ENCODE measurements at places on chromosomes 2 and 18. TPM values are rescaled to one million over a fixed set of nuclear protein-coding genes. Genes with fewer than 3 reads are reported as not detected.

DNA sequence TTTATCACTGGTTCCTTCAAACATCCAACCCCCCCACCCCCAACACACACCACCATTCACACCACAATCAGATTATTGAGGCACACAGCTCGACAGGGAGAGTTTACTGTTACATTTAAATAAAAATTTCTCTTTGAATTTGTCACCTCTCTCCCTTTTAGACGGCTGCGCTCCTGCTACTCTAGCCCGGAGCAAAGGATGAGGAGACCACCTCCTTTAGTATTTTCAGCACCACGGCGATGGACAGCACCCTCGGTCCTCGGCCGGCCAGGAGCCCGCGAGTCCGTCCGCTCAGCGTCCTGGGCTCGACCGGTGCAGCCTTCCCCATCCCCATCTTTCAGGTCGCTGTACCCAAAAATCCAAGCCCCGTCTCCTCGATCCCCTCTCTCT is 892 bp downstream of the CELF4 start:
- DNase-seq: peak; percentile 66

GRCh38 chr2:9797681-9798556 is 45.4 kb upstream of the TAF1B start:
- DNase-seq: no peak

GRCh38 chr18:50338122-50338521 is 36.7 kb upstream of the SKA1 start:
- no peak for DNase-seq

DNA sequence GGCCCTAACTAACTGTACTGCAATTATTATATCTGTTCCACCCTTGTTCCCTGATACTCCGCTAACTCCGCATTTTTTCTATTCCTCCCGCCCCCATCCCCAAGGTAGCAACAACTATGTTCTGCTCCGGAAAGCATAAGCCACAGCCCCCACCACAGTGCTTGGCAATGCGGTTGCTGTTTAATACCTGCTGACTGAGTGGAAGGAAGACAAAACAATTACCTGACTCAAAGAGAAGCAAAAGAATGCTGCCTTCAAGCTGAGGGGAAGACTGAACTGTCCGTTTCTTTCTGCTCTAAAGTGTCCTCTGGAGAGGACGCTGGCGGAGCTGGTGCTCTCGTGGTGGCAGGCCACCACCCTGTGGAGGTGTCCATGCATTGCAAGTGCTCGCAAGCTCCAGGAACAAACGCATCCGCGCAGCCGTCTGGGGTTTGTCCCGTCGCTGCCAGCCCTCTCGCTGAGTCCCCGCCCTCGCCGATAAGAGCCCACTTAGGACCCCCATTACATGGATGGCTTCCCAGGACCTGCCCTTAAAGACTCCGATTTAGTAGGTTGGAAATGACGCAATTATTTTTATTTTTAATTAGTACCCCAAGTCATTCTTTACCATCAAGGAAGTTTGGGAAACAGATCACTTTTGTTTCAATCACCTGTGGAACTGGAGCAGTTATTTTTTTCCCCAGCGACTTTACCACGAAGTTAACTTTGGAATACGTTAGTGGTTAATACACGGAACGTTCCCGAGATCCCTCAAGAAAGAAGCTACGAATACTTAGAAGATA is 1.6 kb upstream of the MYL12A start:
- peak; percentile 95 for DNase-seq

DNA sequence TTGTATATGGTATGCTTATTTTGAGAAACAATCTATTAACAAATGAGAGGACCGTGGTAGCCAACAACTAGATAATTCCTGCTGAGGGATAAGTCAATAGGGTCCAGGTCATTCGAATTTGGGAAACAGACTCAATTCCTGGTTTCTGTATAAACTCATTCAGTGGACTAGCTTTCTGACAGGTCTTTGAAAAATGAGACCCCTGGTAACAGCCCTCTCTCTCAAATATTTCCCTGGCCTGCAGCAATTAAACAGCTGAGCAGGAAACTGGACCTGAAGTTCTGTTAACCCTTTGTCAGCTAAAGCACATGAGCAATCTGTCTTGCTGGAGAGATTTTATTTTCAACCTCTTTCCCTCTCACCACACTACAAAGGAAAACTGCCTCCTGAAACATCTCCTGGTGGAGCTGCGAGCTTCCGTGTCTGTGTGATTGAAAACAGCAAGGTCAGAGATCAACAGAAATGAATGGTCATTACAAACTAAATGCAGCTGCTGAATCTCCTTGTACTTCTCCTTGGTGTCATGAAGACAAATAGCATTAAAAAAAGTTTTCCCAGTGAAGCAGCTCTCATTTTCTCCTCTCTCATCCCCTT is 70.3 kb upstream of the CCDC85A start:
- no peak for DNase-seq

DNA sequence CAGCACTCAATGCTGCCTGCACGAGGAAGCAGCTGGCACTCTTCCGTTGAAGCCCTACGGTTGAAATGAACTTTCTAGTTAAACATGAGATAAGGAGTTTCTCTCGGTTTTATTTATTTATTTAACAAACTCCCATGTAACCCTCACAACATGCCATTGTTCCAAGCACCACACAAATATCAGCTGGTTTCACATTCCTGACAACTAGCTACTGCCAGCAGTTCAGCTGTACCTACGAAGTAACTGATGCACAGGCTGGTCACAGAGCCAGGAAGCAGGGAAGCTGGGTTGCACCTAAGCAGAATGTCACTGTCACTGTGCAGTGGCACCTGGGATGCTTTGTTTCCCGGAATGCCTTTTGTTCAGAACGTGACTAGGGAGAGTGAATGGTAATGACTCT is 18.1 kb downstream of the TIMM21 start:
- no peak for DNase-seq

Gene ATAD2B
- polyA plus RNA-seq: 4.1 TPM

Gene FHOD3
- polyA plus RNA-seq: 1.4 TPM

All from GM23248 (cell line).